Stimulated activated CD8-positive, alpha-beta memory T cell treated with anti-CD3 and anti-CD28 coated beads, Interleukin-7, amount 100 ng/mL, for 48 hours (primary cell): ENCODE measurements at places on chromosomes 11 and 22.

DNA sequence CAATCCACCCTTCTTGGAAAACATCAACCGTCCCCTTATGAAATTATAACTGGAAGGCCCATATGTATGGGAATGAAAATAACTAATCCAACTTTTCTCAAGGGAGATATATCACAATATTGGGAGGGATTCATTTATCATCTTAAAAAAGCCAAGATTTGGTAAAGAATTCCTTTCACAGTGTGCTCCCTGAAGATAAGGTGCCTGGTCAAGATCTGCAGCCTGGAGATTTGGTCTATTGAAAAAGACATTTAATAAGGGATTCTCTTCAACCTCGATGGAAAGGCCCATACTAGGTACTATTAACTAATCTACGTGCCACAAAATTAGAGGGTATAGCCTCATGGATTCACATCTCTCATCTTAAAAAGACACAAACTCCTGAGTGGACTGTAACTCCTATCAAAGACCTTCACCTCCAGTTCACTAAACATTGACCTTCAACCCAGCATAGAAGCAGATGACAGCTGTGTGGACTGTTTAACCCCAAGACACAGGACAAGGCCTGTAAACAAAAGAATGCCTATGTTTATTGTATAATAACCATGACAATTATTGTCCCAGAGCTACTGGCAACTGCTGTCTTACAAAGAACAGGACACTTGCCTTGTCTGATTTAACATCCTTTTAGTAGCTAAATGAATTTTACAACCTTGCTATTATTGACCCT, 4.8 kb upstream of the FDX1 start:
- DNase-seq: no peak

DNA sequence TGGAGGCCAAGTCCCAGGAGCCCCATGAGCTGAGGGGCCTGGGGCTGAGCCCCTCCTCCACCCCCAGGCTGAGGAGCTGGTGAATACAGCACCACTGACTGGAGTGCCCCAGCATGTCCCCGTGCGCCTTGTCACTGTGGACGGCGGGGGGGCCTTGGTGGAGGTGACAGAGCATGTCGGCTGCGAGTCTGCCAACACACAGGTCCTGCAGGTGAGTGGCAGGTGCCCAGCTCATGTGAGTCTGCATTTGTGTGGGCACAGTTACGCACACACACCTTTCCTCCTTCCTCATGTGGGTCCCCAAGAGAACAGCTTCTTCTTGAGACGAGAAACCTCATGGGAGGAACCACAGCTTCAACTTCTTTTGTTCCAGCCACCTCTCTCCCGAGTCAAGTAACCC, 7.7 kb downstream of the TMEM132A start:
- DNase-seq: no peak

GRCh38 chr22:28933321-28933720, 49.9 kb downstream of the ZNRF3 start:
- no peak for DNase-seq

DNA sequence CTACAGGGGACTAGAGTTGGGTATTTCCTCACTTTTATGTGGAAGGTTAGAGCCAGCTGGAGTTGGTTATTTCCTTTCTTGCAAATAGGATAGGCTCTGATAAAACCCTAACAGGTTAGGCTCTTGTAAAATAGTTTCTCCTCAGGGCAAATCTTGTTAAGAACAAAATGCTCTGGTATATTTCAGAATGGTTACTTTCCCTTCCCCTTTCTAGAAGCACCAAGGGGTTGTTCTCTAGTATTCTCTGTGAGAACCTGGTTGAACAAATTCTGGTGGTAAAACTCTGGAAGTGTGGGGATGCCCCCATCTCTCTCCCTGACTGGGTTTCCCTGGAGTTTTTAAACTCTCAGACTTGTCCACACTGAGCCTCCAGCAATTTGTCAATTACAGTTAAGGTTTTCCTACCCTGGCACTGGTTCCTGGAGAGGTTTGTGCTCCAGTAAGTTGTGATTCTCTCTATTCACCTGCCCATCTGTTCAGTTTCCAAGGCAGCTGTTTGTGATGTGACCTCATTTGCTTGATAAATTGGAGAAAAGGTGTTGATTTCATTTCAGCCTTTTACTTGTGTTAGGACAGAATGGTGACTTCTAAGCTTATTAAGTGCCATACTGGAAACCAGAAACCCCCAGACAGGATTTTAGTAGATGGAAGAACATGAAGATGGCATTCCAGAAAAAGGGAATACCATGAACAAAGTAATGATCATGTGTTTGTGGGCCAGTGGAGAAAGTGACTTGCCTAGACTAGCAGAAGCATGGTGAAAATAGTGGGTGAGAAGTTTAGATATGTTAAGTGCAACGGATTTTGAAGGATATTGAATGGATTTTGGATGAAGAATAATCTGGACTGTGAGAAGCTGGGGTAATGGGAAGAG, 64.6 kb downstream of the EXT2 start:
- DNase-seq: no peak

DNA sequence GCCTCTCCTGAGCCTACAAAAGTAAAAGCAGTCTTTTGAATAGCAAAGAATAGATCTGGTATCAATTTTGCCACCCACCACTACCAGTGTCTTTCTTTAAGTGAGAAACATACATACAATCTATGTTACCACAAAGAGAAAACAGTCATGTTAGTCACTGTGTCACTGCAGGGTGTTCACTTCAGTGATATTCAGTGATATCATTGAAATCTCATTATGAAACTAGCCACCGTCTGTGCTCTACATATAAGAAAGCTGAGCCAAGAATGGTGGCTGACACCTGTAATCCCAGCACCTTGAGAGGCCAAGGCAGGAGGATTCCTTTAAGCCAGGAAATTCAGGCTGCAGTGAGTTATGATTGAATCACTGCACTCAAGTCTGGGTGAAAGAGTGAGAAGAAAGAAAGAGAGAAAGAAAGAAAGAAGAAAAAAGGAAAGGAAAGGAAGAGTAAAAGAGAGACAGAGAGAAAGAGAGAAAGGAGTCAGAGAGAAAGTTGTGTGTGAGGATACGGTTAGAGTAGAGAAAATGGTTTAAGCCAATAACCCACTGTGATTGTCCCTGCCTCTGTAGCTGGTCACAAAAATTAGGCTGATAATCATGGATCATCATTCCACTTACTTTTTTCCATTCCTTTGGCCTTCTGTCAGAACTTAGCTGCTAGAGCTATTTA, 847.1 kb downstream of the FAM181B start:
- DNase-seq: no peak

DNA sequence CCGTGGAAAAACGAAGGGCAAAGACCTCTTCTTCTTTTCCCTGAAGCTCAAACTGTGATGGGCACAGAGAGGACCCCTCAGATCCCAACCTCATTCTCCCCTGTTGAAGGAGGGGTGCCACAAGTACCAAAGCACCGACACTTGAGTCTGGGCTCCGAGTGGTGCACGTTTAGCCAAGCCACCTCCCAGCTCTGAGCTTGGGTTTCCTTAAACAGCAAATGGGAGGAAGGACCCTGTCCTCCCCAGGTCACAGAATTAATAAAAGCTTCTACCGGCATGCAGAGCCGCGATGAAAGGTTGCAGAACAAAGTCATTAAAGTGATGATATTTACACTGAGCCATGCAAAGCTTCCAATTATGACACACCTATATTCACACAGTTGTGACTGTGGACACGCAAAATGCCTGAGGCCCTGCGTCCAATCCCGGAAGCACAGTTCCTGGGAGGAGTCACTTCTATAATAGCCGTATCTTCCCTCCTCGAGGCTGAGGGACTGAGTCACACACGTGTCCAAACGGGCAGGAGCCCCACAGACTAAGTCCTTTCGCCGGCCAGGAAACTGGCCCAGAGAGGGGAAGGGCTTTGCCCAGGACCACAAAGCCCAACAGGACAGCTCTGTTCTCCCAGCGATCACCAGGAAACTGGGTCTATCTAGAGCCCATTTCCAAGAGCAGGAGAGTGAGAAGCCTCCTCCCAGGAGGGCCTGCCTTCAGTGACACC, 922 bp upstream of the CSNK1E start:
- DNase-seq: no peak

GRCh38 chr11:100890789-100891188, 203.7 kb downstream of the ARHGAP42 start:
- DNase-seq: no peak

GRCh38 chr11:31711137-31711536, 100.0 kb downstream of the PAX6 start:
- no peak for DNase-seq

DNA sequence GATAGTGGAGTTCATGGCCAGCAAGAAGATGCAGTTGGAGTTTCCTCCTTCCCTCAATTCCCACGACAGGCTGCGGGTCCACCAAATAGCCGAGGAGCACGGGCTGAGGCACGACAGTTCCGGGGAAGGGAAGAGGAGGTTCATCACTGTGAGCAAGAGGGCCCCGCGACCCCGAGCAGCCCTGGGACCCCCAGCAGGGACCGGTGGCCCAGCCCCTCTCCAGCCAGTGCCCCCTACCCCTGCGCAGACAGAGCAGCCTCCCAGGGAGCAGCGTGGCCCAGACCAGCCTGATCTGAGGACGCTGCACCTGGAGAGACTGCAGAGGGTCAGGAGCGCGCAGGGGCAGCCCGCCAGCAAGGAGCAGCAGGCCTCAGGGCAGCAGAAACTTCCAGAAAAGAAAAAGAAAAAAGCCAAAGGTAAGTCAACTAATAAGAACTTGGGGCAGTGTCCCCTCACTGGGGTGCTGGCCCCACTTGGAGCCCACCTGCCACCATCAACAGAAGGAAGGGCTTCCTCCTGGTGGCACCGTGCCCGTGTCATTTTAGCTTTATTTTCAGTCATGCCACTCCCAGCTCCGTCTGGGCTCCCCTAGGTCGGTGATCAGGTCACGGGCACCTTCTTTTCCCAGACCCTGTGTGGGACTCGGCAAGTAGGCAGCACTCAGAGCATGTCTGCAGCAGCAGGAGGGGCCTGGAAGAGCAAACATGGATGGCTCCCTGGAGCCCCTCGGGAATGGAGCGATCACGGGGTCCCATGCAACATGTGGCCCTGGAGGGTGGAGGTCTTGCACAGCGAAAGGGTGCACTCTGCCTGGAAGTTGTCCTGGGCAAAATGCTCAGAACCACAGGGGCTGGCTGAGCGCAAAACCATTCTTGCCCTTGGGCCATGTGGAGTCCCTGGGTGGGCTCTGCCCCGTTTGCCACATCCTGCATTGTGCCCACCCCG, 33.3 kb downstream of the IGHMBP2 start:
- DNase-seq: no peak

DNA sequence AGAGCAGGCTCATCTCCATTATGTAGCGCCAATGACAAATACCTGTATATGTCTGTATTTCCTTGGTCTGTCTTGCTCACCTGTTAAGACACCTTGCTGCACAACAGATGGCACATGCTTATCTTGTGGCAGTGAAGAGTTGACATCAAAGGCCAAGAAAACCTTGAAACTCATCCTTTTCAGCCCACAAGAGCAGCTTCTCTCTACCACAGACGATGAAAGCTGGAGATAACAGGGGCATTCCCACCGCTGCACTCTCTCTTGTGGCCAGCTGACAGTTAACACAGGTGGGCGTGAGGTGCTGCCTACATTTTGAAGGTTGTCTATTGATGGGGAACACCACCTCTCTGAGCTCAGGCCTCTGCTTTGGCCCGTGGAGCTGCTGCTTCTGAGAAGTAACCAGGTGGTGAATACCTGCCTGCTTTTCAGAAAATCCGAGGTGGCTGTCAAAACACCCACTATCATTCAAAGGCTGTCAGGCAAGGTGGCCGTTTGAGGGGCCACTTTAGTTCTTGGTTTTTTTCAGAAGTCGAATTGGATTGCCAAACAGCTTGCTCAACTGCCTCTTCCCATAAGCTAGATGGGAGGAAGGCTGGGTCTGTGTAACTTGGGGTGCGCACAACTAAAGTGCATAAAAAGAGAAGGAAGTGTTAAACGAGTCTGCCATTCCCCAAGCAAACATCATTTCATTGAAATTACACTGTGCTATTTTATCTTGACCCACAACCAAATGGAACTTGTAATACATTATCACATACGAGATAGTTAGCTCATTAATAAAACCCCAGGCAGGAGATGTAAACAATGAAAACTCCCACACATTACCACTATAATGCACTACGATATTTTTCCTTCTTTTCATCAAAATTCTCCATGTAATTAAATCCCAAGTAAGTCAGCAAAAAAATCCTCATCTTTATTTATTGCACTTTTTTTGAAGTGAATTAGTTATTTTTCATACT, 87.1 kb upstream of the RAG2 start:
- peak; percentile 25 for DNase-seq

DNA sequence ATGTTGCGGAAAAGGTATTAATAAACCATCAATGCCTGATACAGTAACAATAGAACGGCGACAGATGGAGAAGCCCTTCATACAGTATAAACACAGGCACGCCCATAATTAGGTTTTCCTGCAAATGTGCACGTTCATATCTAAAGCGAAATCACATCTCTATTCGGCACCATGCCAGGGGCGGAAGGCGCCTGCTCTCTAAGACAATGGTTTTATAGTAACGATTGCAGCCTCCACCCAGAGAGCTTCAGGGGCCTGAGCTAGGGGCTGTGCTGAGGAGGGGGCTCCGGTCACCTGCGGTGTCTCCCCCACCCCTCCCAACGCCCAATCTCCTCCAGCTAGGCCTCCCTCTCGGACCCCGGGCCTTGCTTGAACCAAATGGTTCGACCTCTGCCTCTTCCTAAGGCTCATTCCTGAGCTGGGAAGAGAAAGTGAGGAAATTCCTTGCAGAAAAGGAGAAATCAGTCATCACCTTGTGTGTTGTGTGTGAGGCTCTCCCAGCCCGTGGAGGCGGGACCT, 9.6 kb downstream of the KRTAP5-5 start:
- no peak for DNase-seq

DNA sequence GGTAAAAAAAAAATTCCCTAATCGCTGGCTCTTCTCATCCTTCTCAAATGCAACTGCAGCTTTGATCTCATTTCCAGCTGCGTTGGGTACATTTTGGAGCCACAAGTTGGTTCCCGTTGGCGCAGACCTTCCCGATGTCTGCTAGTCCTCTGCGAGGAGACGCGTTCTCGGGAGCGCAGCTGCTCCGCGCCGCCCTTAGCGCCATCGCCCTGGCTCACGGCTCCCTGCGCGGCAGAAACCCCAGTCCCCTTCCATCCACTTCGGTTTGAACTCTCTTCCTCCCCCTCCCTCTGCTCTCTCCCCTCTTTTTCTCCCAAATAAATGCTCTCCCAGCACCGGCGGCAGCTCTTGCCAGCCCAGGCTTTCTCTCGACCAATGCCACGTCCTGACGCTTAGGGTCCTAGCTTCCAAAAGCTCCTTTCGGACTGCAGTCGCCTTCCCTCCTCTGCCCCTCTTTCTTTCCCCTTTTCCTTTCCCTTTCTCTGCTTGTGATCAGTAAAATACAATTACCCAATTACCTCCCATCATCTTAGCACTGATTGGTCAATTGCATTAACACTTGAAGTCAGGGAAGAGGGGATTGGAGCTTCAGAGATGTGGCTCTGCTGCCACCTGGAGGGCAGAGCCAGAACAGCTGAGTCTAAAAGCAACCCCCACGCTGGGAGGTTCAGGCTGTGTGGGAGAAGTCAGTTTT, 1165.7 kb downstream of the LRRC4C start:
- DNase-seq: no peak
